Activated CD8-positive, alpha-beta memory T cell treated with anti-CD3 and anti-CD28 coated beads, Interleukin-2, amount 10 ng/mL, durations not matched to agents 7 days and 5 days (primary cell): ENCODE measurements at places on chromosomes 5 and 9. TPM values are rescaled to one million over a fixed set of nuclear protein-coding genes. Genes with fewer than 3 reads are reported as not detected.

GRCh38 chr9:129524582-129525270, 96.2 kb downstream of the C9orf50 start:
- H3K4me3 ChIP-seq, result no peak overlapping the region
- H3K27ac ChIP-seq, result no peak overlapping the region
- H3K36me3 ChIP-seq, result no peaks in the 10 kb centered on the region
- DNase-seq, result no peak

GRCh38 chr5:73674669-73675004, 48.6 kb downstream of the ARHGEF28 start:
- H3K4me3 ChIP-seq, result no peak overlapping the region
- peaks cover 9% of the 10 kb centered on the region for H3K27me3 ChIP-seq
- no peaks in the 10 kb centered on the region for H3K36me3 ChIP-seq
- H3K4me1 ChIP-seq, result no peaks in the 10 kb centered on the region
- no peak overlapping the region for H3K27ac ChIP-seq
- DNase-seq, result no peak

DNA sequence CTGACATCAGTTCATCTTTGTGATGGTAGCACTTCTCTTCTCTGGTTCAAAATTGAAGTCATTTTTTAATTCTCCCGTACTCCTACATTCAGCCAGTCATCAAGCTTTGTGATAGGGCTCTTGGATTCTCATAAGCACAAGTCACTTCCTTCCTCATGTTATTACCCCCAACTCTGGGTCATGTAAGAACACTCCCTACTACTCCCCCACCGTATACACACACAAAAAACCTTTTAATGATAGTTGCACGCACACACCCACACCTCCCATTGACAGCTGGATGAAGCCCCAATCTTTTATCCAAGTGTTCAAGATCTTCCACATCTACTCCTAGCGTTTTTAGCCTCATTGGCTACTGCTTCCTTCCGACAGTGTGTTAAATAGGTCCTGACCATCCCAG, 16.8 kb downstream of the KDM3B start:
- peaks cover 24% of the 10 kb centered on the region for H3K4me1 ChIP-seq
- H3K4me3 ChIP-seq, result no peak overlapping the region
- no peaks in the 10 kb centered on the region for H3K27me3 ChIP-seq
- DNase-seq, result no peak
- H3K36me3 ChIP-seq, result no peaks in the 10 kb centered on the region

DNA sequence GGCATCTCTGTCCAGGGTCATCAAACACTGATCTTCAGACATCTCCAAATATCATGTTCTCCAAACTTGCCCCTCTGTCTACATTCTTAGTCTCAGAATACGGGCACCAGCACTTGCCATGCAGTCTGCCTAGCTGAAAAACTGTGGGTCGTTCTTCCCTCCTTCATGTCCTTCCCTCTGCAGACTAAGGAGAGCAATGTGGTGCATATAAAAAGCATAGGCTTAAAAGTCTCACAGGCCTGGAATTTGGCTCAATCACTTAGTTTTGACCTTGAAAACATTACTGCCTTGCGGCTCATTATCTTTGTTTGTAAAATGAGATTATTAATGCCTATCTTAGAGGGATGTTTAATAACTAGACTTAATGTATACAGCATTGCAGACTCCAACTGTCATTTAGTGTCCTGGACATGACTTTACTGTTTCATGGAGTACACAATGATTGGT, 362.8 kb downstream of the NPR3 start:
- no peak overlapping the region for H3K27ac ChIP-seq
- no peak for DNase-seq
- no peaks in the 10 kb centered on the region for H3K36me3 ChIP-seq
- no peaks in the 10 kb centered on the region for H3K4me1 ChIP-seq
- H3K27me3 ChIP-seq, result no peaks in the 10 kb centered on the region

- H3K27me3 ChIP-seq, result peaks cover 37% of the 10 kb centered on the region
- no peak for DNase-seq
- H3K27ac ChIP-seq, result no peak overlapping the region
- H3K4me3 ChIP-seq, result no peak overlapping the region
- H3K36me3 ChIP-seq, result no peaks in the 10 kb centered on the region
These were observed 109.4 kb downstream of the FEM1C start for GRCh38 chr5:115435065-115435777.

The MSX2 gene
- not detected for total RNA-seq

The KIF27 gene
- total RNA-seq, result 2.2 TPM

The GPR150 gene
- 0.58 TPM for total RNA-seq
